ENCODE measurements at places on chromosomes 6 and 20.

DNA sequence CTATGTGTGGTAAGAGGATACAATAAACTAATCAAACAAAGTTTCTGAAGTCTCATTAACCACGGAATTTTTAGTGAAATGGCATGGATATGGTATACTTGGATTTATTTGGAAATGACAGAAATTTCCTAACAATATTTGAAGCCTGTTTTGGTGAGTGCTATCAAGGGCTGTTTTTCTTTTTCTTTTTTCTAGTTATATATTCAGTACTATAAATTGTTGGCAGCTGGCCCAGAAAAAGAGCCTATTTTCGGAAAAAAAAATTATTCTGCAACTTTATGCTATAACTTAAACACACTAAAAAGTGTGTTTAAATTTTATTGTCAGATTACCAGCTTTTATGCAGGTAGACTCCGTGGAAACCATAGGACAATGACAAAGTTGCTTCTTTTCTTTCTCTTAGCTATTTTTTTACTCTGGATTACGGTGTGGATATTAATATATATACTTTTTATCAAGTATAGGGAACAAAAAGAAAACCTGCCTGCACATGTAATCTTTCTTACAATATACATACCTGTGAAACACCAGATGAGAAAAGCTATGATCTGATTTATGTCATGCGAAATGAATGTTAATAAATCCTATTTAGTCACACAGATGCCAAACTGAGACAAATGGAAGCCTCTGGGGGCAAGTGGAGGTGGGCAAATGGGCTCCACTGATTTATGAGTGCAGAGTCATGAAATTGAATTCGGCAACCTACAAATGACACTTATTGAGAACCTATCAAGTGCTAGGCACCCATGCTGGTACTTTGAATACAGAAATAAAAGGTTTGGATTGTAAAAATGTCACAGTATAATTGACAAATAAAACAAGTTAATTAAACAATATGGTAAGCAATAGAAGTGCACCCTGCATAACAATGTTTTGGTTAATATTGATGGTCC, 919.5 kb upstream of the FLRT3 start:
- H3K36me3 ChIP-seq, result no peaks in the 10 kb centered on the region
- no peak for DNase-seq
- no peak overlapping the region for H3K27ac ChIP-seq
- H3K27me3 ChIP-seq, result no peaks in the 10 kb centered on the region

DNA sequence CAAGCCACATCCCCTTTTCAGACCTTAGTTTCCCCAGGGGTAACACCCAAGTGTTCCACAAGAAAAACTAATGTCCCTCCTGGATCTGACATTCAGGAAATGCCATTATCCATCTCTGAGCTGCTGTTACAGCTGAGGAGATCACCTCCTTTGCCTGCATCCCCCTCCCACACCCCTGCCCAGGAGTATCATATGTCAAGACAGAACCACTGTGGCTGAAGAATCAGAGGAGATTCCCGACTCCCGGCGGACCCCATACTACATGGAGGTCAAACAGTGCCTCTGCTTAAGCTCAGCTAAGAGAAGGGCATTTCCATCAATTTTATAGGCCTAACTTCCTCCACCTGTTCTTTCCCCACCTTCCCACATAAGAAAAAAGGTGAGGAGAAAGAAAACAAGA, 36.8 kb upstream of the LRFN2 start:
- H3K27me3 ChIP-seq, result no peaks in the 10 kb centered on the region
- H3K27ac ChIP-seq, result no peak overlapping the region
- DNase-seq, result no peak
- no peaks in the 10 kb centered on the region for H3K36me3 ChIP-seq
- no peak overlapping the region for H3K4me3 ChIP-seq

DNA sequence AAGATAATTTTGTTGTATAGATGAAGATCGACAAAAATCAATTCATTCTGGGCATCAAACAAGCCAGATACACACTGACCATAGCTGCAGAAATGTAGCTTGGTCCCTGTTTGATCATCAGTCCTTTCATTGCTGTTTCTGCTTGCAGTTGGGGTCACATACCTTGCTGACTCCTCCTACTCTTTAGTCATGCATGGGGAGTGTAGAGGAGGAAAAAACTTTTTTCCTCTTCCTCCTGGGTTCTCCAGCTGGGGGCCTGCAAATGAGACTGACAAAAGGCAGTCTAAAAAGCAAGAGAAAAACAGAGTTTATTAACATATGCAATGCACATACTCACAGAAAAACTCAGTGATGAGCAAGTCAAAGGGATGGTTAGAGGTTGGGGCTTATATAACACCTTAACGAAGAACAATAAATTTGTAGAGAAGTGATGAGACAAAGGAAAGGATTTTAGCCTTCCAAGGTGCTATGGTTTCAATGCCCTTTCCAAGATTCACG, 105.8 kb downstream of the QRSL1 start:
- H3K27ac ChIP-seq, result no peak overlapping the region
- no peaks in the 10 kb centered on the region for H3K4me1 ChIP-seq
- DNase-seq, result no peak
- no peak overlapping the region for H3K4me3 ChIP-seq
- peaks cover 37% of the 10 kb centered on the region for H3K27me3 ChIP-seq
- H3K36me3 ChIP-seq, result no peaks in the 10 kb centered on the region

DNA sequence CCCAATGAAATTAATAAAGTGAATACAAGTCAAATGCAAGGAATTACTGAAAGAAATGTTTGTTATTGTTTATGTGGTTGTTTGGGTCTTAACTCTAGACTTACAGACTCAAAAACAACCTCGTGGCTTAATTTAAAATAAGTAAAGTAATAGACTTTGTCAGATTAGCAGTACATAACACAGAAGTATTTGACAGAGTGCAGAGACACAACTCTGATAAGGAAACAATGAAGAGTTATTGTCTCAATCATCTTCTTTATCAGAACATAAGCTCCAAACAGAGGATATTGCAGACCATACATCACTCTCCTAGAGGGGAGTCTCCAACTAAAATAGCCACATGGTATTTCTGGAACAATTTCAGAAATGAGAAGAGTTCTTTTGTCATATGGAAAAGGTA, 487.7 kb upstream of the HS3ST5 start:
- H3K27me3 ChIP-seq, result no peaks in the 10 kb centered on the region
- H3K36me3 ChIP-seq, result no peaks in the 10 kb centered on the region
- no peak overlapping the region for H3K27ac ChIP-seq
- H3K4me3 ChIP-seq, result no peak overlapping the region
- DNase-seq, result no peak

DNA sequence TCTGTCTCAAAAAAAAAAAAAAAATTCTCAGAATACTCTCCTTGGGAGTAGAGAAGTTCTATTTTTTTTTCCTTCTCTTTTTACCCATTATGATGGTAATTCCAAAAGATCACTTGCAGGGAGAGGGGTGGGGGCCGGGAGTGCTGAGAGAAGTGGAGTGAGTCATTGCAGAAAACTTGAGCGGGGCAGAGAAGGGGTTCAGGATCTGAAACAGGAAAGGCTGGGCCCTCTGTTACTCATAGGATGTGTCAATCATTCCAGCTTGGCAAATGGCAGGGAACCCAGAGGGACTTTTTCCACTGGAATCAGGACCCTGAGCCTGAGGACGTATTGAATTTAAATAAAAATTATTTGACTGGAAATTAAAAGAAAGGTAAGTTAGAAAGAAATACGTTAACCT, 111.4 kb upstream of the ARMC2 start:
- H3K4me1 ChIP-seq, result peaks cover 9% of the 10 kb centered on the region
- H3K36me3 ChIP-seq, result no peaks in the 10 kb centered on the region
- DNase-seq, result no peak
- H3K27ac ChIP-seq, result no peak overlapping the region

GRCh38 chr20:9203081-9203447, 134.2 kb downstream of the PLCB4 start:
- H3K4me1 ChIP-seq, result no peaks in the 10 kb centered on the region
- H3K4me3 ChIP-seq, result no peak overlapping the region
- H3K27ac ChIP-seq, result no peak overlapping the region
- no peaks in the 10 kb centered on the region for H3K27me3 ChIP-seq

DNA sequence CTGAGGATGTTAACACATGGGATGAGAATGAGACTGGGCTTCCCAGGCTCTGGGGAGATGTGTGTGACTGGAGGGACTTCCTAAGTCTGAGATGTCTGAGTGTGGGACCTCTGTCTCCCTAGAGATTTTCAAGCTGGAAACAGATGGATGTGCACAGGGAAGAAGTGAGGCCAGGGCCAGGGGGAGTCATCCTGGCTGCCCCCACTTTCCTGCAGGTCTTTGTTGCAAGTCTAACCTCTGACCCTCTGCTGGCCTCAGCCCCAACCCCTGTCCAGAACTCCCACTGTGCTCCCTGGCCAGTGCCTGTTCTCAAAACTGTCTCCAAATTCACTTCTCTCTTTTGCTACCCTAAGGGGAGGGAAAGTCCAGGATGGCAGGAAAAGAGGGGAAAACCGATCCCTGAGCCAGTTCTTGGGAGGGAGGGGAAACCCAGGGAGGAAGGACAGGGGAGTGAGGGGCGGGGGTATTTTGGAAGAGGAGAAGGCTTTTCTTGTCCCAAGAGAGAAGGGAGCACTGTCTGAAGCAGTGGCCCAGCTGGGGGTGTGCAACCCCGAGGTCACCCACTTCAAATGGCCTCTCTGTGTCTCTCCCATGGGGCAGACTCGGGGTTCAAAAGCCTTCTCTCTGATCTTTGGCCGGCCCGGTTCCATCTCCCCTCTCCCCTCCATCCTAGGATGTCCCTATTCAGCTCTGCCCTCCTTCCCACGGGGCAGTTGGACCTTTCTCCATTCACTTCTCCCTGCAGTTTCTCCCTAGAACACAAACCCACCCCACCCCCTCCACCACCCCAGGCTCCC, 3.1 kb downstream of the PPP1R18 start:
- H3K27me3 ChIP-seq, result no peaks in the 10 kb centered on the region
- DNase-seq, result no peak
- peak overlapping the region; percentile 97 for H3K4me3 ChIP-seq
- peaks cover 81% of the 10 kb centered on the region for H3K36me3 ChIP-seq
- H3K4me1 ChIP-seq, result peaks cover 32% of the 10 kb centered on the region

GRCh38 chr20:7637184-7637583, 303.1 kb downstream of the HAO1 start:
- DNase-seq, result no peak
- H3K36me3 ChIP-seq, result no peaks in the 10 kb centered on the region
- H3K4me1 ChIP-seq, result peaks cover 2% of the 10 kb centered on the region

DNA sequence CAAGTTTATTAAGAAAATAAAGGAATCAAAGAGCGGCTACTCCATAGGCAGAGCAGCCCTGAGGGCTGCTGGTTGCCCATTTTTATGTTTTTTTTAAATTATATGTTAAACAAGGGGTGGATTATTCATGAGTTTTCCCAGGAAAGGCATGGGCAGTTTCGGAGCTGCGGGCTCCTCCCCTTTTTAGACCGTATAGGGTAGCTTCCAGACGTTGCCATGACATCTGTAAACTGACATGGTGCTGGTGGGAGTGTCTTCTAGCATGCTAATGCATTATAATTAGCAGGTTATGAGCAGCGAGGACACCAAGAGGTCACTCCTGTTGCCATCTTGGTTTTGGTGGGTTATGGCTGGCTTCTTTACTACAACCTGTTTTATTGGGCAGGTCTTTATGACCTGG, 301.8 kb downstream of the TFAP2C start:
- DNase-seq, result no peak
- peaks cover 43% of the 10 kb centered on the region for H3K27me3 ChIP-seq
- H3K4me3 ChIP-seq, result no peak overlapping the region
- no peak overlapping the region for H3K27ac ChIP-seq
- H3K4me1 ChIP-seq, result no peaks in the 10 kb centered on the region
- H3K36me3 ChIP-seq, result no peaks in the 10 kb centered on the region

- DNase-seq, result peak; percentile 60
- no peaks in the 10 kb centered on the region for H3K27me3 ChIP-seq
- peak overlapping the region; percentile 89 for H3K27ac ChIP-seq
- peaks cover 23% of the 10 kb centered on the region for H3K4me1 ChIP-seq
- H3K4me3 ChIP-seq, result peak overlapping the region; percentile 88
- peaks cover 14% of the 10 kb centered on the region for H3K36me3 ChIP-seq
Measured at GRCh38 chr20:380763-381580, 412 bp downstream of the TRIB3 start.

GRCh38 chr6:42280966-42281533, 63.4 kb upstream of the MRPS10 start:
- no peak overlapping the region for H3K27ac ChIP-seq
- peaks cover 7% of the 10 kb centered on the region for H3K36me3 ChIP-seq
- no peaks in the 10 kb centered on the region for H3K27me3 ChIP-seq
- no peak overlapping the region for H3K4me3 ChIP-seq
- no peak for DNase-seq

DNA sequence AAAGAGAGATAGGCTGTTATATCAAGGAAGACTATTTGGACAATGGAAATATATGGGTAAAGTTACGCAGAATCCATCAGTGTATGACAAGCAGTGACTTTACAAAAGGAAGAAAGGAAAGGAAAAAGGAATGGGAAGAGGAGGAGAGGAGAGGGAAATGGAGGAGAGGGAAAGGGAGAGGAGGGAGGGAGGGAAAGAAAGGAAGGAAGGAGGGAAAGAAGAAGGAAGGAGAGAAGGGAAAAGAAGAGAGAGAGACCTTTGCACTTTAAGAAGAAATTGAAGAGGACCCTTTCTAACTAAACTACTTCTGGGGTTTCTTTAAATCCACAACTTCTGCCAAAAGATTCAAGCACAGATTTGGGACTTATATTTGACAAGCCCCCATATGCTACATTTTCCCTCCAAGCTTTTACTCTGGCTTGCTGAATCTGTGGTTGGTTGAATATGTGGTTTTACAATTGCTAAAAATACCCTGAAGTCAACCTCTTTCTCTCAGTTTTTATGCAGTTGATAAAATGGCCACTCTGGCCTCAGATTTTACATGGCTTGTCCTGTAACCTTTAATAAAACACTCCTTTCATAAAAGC, 120.8 kb upstream of the RAB32 start:
- no peak for DNase-seq
- no peaks in the 10 kb centered on the region for H3K4me1 ChIP-seq
- no peaks in the 10 kb centered on the region for H3K36me3 ChIP-seq
- no peak overlapping the region for H3K27ac ChIP-seq
- H3K27me3 ChIP-seq, result no peaks in the 10 kb centered on the region

- H3K27me3 ChIP-seq, result no peaks in the 10 kb centered on the region
- no peaks in the 10 kb centered on the region for H3K4me1 ChIP-seq
- H3K4me3 ChIP-seq, result no peak overlapping the region
Measured at GRCh38 chr6:78525976-78526375, 341.4 kb upstream of the IRAK1BP1 start.

- H3K4me1 ChIP-seq, result peaks cover 3% of the 10 kb centered on the region
- H3K27ac ChIP-seq, result no peak overlapping the region
- peaks cover 19% of the 10 kb centered on the region for H3K36me3 ChIP-seq
- H3K27me3 ChIP-seq, result no peaks in the 10 kb centered on the region
- DNase-seq, result peak; percentile 67
Measured at GRCh38 chr6:33768644-33769120, 20.2 kb downstream of the LEMD2 start.

DNA sequence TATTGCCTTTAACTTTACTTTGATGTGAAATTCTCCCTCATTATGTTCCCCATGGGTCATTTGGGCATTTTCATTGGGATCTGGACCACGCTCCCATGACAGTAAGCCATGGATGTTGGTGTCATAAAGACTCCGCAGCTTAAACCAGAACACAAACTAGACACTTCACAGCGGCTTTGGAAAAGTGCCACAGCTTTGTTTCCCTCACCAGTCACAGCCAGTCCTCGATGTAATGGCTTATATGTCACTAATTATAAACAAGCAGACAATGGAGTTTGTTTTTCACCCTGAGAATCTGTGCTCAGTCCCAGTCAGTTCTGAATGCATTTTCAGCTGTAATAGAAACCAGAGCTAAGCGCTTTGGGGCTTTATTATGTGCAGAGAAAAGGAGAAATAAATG, 23.2 kb upstream of the DAAM2 start:
- no peak overlapping the region for H3K27ac ChIP-seq
- no peak for DNase-seq
- no peak overlapping the region for H3K4me3 ChIP-seq
- no peaks in the 10 kb centered on the region for H3K27me3 ChIP-seq
- no peaks in the 10 kb centered on the region for H3K4me1 ChIP-seq

Data from activated T-helper 2 cell treated with anti-CD3 and anti-CD28 coated beads, Interferon-gamma antibody, Interleukin-2, Interleukin-4, amounts not matched to agents 10 μg/mL and 5 μg/mL and 100 μg/mL, durations not matched to agents 14 hours and 24 hours and 36 hours (primary cell).